ENCODE measurements at places on chromosomes 6 and 20. TPM values are rescaled to one million over a fixed set of nuclear protein-coding genes. Genes with fewer than 3 reads are reported as not detected.

HCK gene
- total RNA-seq, result 0.06 TPM

MAP3K5 gene
- 3.5 TPM for total RNA-seq

POU5F1 gene
- 0.19 TPM for total RNA-seq

TRAPPC3L gene
- under 0.01 TPM for total RNA-seq

MUC22 gene
- total RNA-seq, result not detected

GPLD1 gene
- 0.06 TPM for total RNA-seq

NKAIN4 gene
- total RNA-seq, result not detected

ECHDC1 gene
- 19.9 TPM for total RNA-seq

BANF2 gene
- total RNA-seq, result not detected

LST1 gene
- total RNA-seq, result 0.32 TPM

PTCRA gene
- total RNA-seq, result not detected

COL9A1 gene
- not detected for total RNA-seq

NKX2-2 gene
- total RNA-seq, result not detected

PTK6 gene
- total RNA-seq, result 0.13 TPM

ZGPAT gene
- 23.8 TPM for total RNA-seq

ROS1 gene
- not detected for total RNA-seq

MTFR2 gene
- 3.6 TPM for total RNA-seq

BCAS4 gene
- total RNA-seq, result 0.16 TPM

ZC2HC1B gene
- total RNA-seq, result not detected

TGM3 gene
- not detected for total RNA-seq

ETV7 gene
- total RNA-seq, result 0.16 TPM

BMP5 gene
- not detected for total RNA-seq

GMEB2 gene
- 12.5 TPM for total RNA-seq

TP53TG5 gene
- not detected for total RNA-seq

RAD21L1 gene
- not detected for total RNA-seq

RREB1 gene
- 9.1 TPM for total RNA-seq

FOXC1 gene
- 3.2 TPM for total RNA-seq

BPIFA1 gene
- not detected for total RNA-seq

GHRH gene
- total RNA-seq, result not detected

NMBR gene
- 0.16 TPM for total RNA-seq

TFAP2D gene
- total RNA-seq, result not detected

GFRA4 gene
- total RNA-seq, result not detected

OR2H1 gene
- not detected for total RNA-seq

MYLK2 gene
- 16.7 TPM for total RNA-seq

CLIC1 gene
- 347 TPM for total RNA-seq

SOD2 gene
- total RNA-seq, result 366 TPM

SMIM26 gene
- 34.0 TPM for total RNA-seq

CST2 gene
- not detected for total RNA-seq

PARD6B gene
- total RNA-seq, result 0.82 TPM

REM1 gene
- not detected for total RNA-seq

RBPJL gene
- not detected for total RNA-seq

TRPC4AP gene
- 48.7 TPM for total RNA-seq

PSORS1C2 gene
- total RNA-seq, result not detected

GSTA2 gene
- total RNA-seq, result not detected

KIF6 gene
- total RNA-seq, result not detected

SMOC2 gene
- total RNA-seq, result not detected

SLC4A11 gene
- 28.9 TPM for total RNA-seq

EYA2 gene
- total RNA-seq, result not detected

TAAR5 gene
- total RNA-seq, result not detected

HLA-DPA1 gene
- 10.8 TPM for total RNA-seq

SNAP91 gene
- total RNA-seq, result not detected

NFATC2 gene
- total RNA-seq, result 2.1 TPM

WFDC10B gene
- total RNA-seq, result not detected

NOX3 gene
- total RNA-seq, result not detected

NRN1 gene
- 28.7 TPM for total RNA-seq

GGTLC1 gene
- total RNA-seq, result not detected

All from bladder microvascular endothelial cell (primary cell).